ENCODE measurements at places on chromosomes 2 and 18. TPM values are rescaled to one million over a fixed set of nuclear protein-coding genes. Genes with fewer than 3 reads are reported as not detected.
A peak's percentile ranks its signal among the peaks of the same experiment; 100 is the strongest.

C2orf81 gene
- total RNA-seq: 2.2 TPM

IL18R1 gene
- total RNA-seq: 1.3 TPM

- no peak for DNase-seq
These were observed 334.5 kb downstream of the PIK3C3 start for GRCh38 chr18:42289526-42289925.

DNA sequence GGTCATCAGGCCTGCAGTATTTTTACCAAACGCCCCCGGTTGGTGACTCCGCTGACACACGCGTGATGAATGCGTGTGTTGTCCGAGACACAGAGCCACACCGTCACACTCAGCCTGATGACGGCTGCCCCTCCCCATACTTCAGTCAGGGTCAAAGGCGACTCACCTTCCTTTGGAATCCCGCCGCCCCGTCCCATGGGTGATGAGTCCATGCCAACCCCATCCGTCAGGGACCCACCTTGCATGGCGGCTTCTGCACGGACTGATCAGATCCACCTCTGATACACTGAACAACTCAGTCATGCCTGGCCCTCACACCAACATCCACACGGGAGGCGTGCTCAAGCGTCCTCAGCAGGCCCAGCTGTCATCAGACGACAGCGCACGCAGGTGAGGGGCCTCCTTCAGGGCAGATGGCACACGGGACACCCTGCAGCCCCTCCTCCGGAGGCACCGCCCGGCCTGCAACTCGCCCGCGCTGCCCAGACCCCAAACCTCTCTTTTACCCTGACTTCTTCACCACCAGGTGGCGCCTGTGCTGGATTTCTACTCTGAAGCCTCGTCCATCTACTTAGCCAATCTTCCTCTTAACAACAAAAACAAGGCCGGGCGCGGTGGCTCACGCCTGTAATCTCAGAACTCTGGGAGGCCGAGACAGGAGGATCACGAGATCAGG is 89.2 kb downstream of the ZNF516 start:
- DNase-seq: peak; percentile 79

- DNase-seq: no peak
These were observed 30.5 kb downstream of the PDK1 start for GRCh38 chr2:172586245-172586891.

TCF23 gene
- total RNA-seq: not detected

- DNase-seq: no peak
These were observed 1.5 kb downstream of the LOXL3 start for GRCh38 chr2:74551942-74552913.

TMEM18 gene
- 26.8 TPM for total RNA-seq

- no peak for DNase-seq
These were observed 8.9 kb downstream of the ADAM23 start for GRCh38 chr2:206452242-206452641.

DNA sequence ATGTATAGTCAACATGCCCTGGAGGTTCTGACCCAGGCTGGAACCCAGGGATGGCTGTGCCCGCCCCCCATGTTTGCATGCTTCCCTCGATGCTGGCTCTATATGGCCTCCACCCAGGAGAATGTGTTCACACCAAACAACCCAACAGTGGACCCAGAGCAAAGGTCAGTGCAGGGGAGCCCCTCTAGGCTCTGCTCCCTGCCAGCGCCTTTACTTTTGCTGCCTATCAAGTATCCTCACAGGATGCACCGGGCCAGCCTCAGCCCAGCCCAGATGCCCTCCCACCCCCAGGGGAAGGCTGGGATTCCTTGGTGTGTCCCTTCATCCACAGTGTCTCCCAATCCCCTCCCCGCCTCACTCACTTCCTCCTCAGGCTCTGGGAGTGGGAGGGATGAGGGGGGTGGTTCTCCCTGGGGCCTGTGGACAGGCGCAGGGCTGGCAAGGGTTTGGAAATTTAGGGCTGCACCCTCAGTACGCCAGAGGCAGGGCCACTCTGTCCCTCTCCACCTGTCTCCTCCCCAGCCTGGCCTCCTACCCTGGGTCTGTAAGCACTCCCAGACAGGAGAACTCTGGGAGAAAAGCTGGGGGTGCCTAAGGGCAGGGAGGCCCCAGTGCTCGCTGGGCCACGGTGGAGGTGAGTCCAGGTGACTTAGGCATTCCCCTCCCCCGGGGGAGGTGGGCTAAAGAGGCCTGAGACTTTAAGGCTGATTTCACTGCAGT is 2.3 kb downstream of the ATP6V1B1 start:
- peak; percentile 44 for DNase-seq

- no peak for DNase-seq
These were observed 36.6 kb upstream of the LNPK start for GRCh38 chr2:176038694-176039093.

CNGA3 gene
- 5.8 TPM for total RNA-seq

- no peak for DNase-seq
These were observed 140.3 kb downstream of the TRIB2 start for GRCh38 chr2:12856934-12857601.

- DNase-seq: no peak
These were observed 75.8 kb downstream of the LONRF2 start for GRCh38 chr2:100246163-100247145.

DNA sequence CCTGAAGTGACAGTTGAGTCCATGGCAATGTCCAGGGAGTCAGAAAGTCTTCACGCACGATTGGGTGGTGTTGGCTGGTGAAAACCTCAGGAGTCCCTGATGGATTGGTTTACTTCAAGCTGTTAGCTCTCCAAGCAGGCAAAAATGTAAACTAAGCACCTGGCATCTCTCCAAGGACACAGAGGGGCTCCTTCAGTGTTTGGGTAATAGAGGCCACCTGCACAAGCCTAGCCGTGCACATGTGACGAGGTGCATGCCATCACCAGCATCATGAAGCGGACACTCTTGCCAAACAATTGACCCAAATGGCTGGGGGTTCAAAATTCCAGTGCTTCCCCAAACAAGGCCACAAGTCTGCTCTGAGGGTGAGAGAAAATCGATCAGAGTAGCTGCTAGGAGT is 104.7 kb upstream of the CD302 start:
- DNase-seq: no peak

DNA sequence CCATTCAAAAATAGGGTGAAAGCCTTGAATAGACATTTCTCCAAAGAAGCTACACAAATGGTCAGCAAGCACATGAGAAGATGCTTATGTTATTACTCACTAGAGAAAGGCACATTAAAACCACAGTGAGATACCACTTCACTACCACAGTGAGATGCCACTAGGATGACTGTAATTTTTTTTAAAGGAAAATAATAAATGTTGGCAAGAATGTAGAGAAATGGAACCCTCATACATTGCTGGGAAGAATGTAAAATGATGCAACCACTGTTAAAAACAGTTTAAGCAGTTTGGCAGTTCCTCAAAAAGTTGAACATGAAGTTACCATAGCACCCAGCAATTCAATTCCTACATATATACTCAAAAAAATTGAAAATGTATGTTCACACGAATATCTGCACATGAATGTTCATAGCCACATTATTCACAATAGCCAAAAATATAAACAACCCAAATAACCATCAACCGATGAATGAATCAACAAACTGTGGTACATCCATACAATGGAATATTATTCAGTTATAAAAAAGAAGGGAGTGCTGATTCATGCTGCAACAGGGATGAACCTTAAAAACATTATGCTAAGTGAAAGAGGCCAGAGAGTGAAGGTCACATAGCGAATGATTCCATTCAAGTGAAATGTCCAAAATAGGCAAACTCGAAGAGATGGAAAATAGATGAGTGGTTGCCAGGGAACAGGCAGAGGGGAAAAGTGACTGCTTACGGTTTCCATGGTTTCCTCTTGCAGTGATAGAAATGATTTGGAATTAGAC is 156.2 kb upstream of the NDUFV2 start:
- no peak for DNase-seq

GRCh38 chr2:176109946-176110345 is 2.9 kb downstream of the HOXD11 start:
- no peak for DNase-seq

ANKRD30B gene
- not detected for total RNA-seq

- DNase-seq: no peak
These were observed 51.8 kb downstream of the LIPG start for GRCh38 chr18:49613641-49614151.

DSG2 gene
- total RNA-seq: 2.8 TPM

DNA sequence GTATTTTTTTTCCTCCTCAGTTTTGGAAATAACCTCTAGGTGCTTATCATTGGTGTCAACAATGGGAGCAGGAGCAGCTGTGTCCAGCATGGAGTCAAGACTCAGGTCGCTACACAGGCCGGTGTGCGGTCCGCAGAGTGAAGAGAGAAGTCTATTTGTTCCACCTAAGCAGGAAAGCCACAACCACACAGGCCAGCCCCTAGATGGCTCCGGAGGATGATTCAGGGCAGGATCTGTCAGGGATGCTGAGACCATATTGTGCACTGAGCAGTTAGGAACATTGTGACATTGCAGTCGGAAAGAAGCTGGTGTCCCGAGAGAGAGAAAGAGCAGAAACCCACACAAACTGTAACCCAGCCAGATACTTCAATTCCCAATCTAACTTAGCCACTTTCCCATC is 136.9 kb downstream of the GAREM1 start:
- no peak for DNase-seq

- DNase-seq: no peak
These were observed 36.2 kb downstream of the EPG5 start for GRCh38 chr18:45930963-45931362.

ALPP gene
- total RNA-seq: not detected

GRCh38 chr2:231583982-231584381 is 8.7 kb upstream of the TEX44 start:
- DNase-seq: no peak

- DNase-seq: no peak
These were observed 59.3 kb downstream of the KIF1A start for GRCh38 chr2:240760576-240761246.

DNA sequence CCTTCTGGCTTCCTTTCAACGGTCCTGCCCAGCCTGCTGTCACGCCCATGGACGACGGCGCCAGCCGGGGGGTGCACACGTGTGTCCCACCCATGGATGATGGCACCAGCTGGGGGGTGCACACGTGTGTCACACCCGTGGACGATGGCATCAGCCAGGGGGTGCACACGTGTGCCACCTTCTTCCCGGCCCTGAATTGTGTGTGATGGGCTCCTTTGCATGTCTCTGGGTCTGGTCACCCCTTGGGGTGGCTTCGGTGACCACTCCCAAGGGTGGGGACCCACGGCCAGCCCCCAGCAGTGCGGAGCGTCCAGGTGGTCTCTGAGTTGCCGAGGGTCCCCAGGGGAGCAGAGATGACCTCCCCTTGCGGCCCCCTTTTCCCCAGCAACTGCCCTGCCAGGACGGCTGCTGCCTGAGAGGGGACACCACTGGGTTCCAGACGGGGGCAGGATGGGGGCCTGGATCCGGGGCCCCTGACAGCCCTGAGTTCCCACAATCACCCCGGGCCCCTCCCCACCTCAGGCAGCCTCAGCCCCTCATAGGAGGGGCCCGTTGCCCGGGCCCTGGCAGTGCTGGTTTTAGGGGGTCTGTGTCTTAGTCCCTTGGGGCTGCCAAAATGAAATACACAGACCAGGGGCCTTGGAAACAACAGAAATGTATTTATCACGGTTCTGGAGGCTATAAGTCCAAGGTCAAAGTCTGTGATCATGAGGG is 9.4 kb downstream of the NEU4 start:
- peak; percentile 48 for DNase-seq

- DNase-seq: no peak
These were observed 96.0 kb upstream of the TRIB2 start for GRCh38 chr2:12620759-12621158.

- peak; percentile 77 for DNase-seq
These were observed 14.6 kb downstream of the TMSB10 start for GRCh38 chr2:84919885-84920580.

- no peak for DNase-seq
These were observed 417.9 kb downstream of the PID1 start for GRCh38 chr2:228853151-228853550.

GRCh38 chr18:407191-407590 is 93.3 kb downstream of the COLEC12 start:
- no peak for DNase-seq

CCDC141 gene
- total RNA-seq: 4.6 TPM

DAW1 gene
- total RNA-seq: not detected

GRCh38 chr2:9307535-9307934 is 100.9 kb downstream of the ASAP2 start:
- no peak for DNase-seq

GRCh38 chr2:69741229-69741574 is 732 bp upstream of the ANXA4 start:
- peak; percentile 88 for DNase-seq

- DNase-seq: peak; percentile 29
These were observed 65.2 kb upstream of the CTDP1 start for GRCh38 chr18:79614211-79614955.

DNA sequence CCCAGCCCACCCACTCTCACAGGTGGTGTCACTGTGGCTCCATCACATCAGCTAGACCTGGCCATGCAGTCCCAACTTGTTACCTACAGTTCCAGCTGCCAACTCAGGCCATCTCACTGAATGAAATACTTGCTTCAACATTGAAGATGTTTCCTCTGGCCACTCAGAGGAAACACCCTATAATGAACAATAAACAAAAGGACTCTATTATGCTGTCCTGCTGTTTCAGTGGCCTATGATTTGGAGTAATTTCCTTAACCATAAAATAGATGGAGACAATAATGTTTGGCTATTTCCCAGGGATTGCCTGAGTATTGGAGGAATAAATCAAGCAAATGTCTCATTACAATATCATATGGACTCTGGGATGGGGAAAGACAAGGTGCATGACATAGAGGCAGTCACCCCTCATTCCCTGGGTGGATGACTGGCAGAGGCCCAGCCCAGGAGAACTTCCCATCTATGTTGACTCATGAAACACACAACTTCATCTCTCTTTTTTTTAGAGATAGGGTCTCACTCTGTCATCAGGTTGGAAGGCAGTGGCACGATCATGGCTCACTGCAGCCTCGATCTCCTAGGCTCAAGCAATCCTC is 134.4 kb downstream of the TGIF1 start:
- no peak for DNase-seq

DNA sequence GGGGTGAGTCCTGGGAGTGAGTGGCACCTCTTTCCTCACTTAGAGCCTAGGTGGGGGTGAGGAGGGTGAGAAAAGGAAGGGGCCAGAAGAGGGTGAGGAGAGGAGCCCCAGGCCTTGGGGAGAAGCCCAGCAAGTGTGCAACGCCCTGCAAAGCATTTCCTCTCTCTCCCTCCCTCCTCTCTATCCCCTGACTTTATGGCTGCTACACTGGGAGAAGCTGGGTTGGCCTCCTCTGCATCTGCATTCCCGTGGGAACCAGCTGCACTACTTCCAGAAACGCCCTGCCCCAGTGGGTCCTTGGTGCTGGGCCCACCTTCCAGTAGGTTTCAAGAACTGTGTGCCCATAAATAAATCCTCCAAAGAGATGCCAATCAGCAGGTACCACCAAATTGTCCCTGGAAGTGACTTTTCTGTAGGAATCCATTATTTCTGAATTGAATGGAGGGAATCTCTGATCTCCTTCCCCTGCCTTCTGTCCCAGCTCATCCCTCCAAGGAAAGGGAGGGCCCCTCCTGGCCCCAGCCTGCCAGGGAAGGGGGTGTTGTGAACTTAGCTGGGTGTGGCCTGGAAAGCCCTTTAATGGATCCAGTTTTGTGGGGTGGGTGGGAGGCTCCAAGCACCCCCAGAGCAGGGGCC is 95.7 kb upstream of the BOD1L2 start:
- no peak for DNase-seq

TMEM185B gene
- total RNA-seq: 19.3 TPM

GRCh38 chr18:56795381-56795780 is 144.2 kb downstream of the WDR7 start:
- DNase-seq: no peak

Measured in sigmoid colon (tissue), 7 donors.